ENCODE measurements at places on chromosomes 11 and 22.

GRCh38 chr22:49678137-49678841 lies 149.4 kb downstream of the BRD1 start:
- DNase-seq = no peak

- no peak for DNase-seq
Observed at GRCh38 chr11:95231881-95232605, 1.0 kb upstream of the SESN3 start.

DNA sequence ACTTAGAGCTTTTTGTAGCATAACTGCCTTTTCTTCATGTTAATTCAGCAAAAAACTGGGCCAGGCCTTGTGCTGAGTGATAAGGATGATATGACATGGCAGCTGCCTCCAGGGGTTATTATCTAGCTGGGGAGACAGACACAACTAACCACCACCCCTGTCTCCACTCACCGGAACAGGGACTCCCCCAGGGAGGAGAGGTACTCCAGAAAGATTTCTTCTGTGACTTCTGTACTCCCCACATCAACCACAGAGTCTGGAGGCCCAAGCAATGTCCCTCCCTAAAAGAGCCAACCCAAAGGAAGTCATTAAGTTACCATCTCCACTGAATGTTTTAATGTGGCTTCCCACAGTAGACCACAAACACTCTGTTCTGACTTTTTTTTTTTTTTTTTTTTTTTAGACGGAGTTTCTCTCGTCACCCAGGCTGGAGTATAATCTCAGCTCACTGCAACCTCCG lies 14.3 kb upstream of the PMM1 start:
- DNase-seq = no peak

DNA sequence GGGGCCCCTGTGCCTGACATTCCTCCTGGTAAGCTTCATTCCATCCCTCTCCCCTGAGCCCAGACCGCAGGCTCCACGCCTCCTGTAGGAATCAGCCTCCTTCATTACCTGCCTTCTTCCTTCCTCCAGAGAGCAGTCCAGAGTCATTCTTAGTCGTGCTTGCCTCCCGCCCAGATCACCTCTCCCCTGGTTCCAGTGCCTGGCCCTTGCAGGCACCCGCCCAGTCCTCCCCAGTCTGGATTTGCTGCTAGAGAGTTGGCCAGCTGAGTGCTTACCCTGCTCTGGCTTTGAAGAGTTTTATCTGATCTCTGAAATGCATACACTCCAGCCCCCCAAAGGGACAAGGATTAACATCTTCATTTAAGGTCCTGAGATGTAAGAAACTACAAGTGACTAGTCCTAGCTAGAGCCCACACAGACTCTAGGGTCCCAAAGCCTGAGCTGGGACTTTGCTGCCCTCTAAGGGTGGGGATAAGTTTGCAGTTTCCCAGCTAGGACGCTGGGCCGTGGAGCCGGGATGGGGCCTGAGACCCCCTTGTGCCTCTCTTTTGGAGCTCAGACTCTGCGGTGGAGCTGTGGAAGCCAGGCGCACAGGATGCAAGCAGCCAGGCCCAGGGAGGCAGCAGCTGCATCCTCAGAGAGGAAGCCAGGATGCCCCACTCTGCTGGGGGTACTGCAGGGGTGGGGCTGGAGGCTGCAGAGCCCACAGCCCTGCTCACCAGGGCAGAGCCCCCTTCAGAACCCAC lies 1.6 kb downstream of the NR1H3 start:
- DNase-seq = no peak

- no peak for DNase-seq
Observed at GRCh38 chr11:120184946-120185705, 25.7 kb upstream of the OAF start.

- no peak for DNase-seq
Observed at GRCh38 chr11:45314900-45315299, 28.8 kb upstream of the SYT13 start.

DNA sequence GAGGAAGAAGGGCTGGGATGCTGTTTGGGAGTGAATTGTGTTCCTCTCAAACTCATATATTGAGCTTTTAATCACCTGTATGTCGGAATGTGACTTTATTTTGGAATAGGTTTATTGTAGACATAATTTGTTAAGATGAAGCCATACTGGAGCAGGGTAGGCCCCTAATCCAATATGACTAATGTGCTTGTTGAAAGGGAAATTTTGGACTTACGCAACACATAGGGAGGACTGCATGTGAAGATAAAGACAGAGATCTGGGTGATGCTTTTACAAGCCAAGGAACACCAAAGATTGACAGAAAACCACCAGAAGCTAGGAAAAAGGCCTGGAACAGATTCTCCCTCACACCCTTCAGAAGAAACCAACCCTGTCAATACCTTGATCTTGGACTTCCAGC lies 43.2 kb upstream of the OVCH2 start:
- no peak for DNase-seq

GRCh38 chr11:78022397-78023396 lies at the start of gene KCTD14:
Gene KCTD14 (minus strand): TSS chr11:78023276. CDS start chr11:78023249, 27 bp downstream.
- no peak for DNase-seq

DNA sequence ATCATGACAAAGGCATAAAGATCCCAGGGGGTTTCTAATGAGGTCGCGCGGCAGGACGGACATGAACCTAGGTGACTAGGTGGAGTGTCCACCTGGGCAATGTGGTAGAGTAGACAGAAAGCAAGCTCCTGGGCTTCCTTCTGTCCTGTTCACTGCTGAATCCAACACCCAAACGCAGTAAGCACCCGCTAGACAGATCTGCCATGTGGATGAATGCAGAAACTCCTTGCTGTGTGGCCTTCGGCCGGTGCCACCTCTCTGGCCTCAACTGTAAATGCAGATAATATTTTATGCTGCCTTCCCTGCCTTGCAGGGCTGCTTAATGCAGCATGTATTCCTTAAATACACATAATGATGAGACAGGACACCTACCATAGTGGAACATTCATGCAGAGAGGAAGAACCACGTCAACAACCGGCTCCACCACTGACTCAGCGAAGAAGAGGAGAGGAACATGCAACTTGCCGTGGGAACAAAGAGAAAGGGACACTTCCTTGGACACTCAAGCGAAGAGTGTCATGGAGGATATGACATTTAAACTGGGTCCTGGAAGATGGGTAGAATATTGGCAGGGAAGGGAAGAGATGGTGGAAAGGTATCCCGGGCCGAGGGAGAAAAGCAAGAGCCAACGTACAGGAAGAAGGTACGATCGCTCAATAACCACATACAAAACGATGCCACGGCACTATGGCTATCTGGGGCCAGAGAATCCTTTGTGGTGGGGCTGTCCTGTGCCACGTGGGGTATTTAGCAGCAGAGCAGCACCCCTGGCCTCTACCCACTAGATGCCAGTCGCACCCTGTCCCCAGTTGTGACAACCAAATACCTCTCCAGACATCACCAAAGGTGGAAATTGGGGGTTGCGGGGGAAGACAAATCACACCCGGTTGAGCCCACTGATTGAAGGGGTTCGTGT lies 30.8 kb downstream of the MYH9 start:
- DNase-seq = no peak

DNA sequence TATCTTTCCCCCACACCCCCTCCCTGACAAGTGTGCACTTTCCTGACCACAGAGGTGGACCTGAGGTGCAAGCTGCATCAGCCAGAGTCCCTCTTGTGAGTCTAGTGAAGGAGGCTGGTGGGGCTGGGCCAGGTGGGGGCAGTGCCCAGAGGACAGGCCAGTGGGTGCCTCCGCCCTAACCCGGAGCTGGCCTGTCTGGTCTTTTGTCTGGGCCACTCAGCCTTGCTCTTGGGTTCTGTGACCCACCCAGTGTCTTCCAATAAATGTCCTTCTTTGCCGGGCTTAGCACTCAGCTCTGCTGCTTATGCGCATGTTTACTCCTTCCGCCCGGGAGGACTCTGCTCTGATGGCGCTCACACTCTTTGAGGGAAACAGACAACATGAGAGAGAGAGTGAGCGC lies 526.2 kb downstream of the TBC1D22A start:
- no peak for DNase-seq

- DNase-seq = no peak
Observed at GRCh38 chr11:109785198-109785597, 308.0 kb upstream of the ZC3H12C start.

DNA sequence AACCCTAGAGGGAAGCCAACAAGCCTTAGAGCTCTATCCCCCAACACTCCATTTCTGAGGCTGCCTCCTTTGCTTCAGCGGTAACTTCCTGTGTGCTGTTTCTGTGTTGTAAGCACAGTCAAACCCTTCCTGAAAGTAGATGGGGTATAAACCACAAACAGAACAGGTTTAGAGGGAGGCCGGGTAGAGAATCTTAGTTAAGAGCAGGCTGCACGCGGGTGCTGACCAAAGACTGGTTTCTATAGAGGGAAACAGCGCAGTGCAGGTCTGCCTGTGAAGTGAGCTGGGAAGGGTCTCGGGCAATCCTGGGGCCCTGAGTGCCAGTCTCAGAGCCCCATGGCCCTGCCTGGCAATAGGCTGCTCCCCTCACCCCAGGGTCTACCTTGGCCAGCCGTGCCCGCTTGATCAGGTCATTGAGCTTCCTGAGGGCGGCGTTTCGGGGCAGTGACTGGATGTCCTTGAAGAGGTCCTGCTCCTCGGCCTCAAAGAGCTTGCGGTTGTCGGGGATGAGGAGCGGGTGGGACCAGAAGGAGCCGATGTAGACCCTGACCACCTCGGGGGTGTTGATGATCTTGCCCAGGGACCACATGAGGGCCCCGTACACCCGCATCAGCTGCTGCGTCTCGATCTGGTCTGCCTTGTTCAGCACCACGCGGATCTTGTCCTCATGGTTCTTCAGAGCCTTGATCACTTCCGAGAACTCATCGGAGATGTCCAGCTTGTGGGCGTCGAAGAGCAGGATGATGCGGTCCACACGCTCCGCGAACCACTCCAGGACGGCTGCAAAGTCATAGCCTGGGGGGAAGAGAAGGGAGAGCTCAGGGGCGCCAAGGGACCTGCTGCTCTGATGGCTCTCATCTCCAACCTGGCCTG lies 15.3 kb upstream of the CDC42BPG start:
- DNase-seq = no peak

- DNase-seq = no peak
Observed at GRCh38 chr11:134072844-134073243, 4.0 kb downstream of the JAM3 start.

DNA sequence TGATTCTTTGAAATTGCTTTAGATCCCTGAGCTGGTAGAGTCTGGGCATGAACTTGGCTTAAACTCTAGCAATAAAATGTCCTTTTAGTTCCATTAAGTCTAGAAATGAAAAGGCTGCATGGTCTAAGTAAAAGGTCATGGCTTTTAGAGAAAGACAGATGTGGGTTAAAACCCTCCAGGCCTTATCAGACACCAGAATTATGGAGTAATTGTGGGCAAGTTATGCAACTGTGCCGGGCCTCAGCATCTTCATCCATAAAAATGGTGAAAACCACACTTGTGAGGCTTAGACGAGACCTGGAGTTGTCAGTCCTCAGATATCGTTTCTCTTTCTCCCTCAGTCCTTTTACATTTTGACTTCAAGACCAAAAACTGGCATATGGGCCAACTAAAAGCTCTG lies 597.9 kb upstream of the KIRREL3 start:
- no peak for DNase-seq

DNA sequence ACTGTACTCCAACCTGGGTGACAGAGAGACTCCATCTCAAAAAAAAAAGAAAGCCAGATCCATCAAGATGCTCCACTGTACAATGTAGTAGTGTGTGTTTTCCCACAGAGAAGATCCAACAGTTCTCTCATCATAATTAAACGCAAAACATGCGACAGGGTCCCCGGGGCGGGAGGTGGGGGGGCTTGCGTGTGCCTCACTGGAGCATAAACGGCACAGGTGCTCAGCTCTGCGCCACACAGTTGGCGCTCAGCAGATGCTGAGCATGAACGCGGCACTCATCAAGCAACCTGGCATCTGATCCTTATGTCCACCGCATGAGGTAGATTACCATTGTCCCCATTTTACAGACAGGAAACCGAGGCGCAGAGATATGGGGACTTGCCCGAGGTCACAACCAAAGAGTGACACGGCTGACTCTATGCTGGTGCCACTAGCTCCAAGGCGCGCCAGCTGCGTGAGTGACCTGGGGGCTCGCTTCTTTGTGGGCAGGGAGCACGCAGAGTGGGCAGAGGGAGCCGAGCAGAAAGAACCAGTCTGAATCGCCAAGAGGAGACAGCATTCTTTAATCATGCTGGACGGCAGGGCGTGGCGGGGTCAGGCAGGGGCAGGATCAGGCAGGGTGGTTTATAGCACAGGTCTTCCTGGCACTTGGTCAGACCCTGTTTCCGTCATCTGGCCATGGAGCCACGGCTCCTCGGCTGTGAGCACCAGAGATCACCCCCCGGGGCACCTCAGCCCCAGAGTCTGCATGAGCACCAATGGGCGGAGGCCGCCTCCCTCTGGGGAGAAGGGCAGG lies 8.2 kb downstream of the C1QTNF6 start:
- no peak for DNase-seq

All from HCT116 (cell line).